ENCODE measurements at places on chromosomes 4 and X.

GRCh38 chr4:165443276-165443675, 64.5 kb downstream of the CPE start:
- DNase-seq: no peak

DNA sequence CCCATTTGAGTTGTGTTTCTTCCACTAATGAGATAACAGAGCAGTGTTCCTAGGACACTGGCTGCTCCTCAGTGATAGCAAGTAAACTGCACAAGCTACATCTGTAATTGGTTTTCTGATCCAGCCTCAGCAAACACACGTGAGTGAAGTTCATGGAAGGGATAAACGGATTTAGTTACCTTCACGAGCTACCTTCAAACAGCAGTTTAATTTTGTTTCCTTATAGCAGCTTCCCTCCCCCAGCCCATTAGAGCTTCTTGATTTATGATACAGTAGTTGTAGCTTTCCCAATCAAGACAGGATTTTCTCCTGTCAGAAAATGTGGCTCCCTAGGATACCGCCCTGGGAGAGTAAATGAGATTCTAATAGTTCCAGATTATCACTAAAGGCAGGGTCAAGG, 634.2 kb upstream of the FAT1 start:
- no peak for DNase-seq

DNA sequence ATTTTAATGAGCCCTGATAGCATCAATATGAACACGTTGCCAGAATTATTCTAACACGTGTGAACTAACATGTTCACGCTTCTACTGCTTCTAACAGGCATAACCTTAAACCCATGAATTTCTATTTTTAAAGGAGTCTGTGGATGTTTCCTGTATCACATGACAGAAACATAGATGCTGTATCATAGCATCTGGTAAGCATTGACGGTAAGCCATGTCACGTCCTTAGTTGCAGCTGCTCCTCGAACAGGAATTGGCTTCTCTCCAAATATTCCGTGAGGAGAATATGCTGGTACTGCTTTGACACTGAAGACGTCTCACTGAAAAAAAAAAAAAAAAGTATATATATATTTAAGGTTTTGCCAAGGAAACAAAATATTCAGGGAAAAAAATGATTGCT, 105.1 kb upstream of the MXRA5 start:
- no peak for DNase-seq

- no peak for DNase-seq
These were observed 2268.1 kb downstream of the PCDH7 start for GRCh38 chr4:32988165-32988811.

GRCh38 chr4:124682384-124682783, 30.1 kb downstream of the ANKRD50 start:
- no peak for DNase-seq
